CD4-positive, CD25-positive, alpha-beta regulatory T cell (primary cell): ENCODE measurements at places on chromosomes 1 and 21. TPM values are rescaled to one million over a fixed set of nuclear protein-coding genes. Genes with fewer than 3 reads are reported as not detected.

A3GALT2 gene
- polyA plus RNA-seq: not detected

DNA sequence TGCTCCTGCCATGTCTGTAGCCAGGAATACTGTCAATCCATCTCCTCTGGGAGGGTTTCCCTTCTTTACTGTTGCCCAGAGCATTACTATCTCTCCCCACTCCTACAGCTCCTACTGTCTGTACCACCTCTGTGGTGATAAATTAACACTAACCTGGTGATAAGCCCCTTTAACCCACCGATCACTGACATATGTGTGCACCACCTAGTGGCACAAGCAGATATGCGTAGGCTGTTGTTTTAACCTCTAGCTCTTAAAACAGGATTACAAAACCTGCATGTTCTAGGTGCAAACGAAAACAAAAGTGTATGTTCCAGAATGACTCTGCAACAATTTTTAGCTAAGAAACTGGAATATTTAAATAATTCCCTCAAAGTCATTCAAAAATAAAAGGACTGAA, 93.9 kb upstream of the BEND5 start:
- no peak for DNase-seq

SPRR2E gene
- polyA plus RNA-seq: not detected

GRCh38 chr1:175208773-175209492, 16.4 kb upstream of the KIAA0040 start:
- DNase-seq: peak; percentile 21

- DNase-seq: no peak
These were observed 5.1 kb downstream of the DNAJB4 start for GRCh38 chr1:78009836-78010235.

DNA sequence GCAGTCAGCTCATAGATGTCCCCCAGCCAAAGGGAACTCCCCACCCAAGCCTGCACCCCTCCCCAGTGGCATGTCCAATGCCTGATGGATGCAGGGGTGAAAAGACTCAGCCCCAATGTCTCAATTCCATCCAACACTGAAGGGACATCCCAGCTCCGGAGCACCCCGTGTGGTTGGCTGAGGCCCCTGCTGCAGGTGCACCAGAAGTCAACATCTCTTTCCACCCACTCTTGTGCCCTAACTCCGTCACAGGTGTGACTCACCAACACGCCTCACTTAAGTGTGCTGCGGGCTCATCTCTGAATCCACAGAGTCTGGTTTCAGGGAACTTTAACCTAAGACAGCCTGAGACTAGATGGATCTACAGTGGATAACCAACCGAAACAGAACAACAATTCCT, 40.9 kb upstream of the ZBTB18 start:
- peak; percentile 20 for DNase-seq

- no peak for DNase-seq
These were observed 19.4 kb downstream of the PGM1 start for GRCh38 chr1:63612564-63612963.
